NCI-H510A treated with DMSO at 0.1 percent for 48 hours (cell line): ENCODE measurements at places on chromosomes 4 and X.

GRCh38 chrX:45164021-45164621 is 36.6 kb downstream of the DIPK2B start:
- DNase-seq = no peak

DNA sequence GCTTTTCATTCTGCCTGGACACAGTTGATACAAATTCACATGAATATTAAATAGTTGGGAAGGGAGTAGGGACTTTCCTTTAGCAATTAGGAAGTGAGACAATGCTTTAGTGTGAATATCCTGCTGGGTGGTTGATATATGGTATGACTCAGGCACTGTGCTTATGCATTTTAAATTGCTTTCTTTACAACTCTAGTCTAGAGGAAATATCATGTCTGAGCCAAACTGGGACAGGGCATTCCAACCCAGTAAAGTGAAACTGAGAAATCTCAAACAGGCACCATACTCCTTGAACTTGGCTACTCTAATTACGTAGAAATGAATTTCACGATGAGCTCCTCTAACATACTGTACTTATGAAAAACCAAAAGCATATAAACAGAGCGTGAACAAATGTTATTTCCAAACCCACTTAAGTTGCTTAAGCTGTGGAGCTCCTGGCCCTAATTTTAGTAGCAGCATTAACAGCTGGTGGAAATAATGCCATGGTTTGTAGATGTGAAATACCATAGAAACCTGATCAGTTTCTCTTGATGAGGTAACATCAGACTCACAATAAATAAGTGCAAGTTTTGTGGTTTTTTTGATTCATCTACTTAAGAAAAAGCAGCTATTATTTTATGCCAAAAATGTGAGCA is 242.9 kb upstream of the GK2 start:
- DNase-seq = no peak

- no peak for DNase-seq
These were observed 5.0 kb downstream of the NAF1 start for GRCh38 chr4:163161536-163162205.

- peak; percentile 60 for DNase-seq
These were observed 132.1 kb upstream of the SLC4A4 start for GRCh38 chr4:71206763-71207162.

- no peak for DNase-seq
These were observed 32.5 kb upstream of the MTMR8 start for GRCh38 chrX:64427787-64428186.

DNA sequence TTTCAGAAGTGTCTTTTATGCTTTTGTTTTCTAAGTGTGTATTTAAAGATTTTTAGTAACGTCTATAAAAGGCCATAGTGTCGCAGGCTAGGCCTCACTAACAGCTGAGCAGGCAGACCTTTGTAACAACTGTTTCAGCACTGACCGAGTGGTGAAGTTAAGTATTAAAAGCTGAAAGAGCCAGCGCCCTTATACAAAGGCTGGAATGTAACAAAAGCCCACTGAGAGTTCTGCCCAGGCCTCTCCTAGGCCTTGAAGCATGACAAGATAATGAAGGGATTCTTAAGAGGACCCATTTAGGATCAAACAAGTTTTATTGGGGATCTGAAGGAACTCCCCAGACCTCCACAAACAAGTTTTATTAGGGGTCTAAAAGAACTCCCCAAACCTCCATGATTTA is 722.5 kb upstream of the PRKX start:
- no peak for DNase-seq

DNA sequence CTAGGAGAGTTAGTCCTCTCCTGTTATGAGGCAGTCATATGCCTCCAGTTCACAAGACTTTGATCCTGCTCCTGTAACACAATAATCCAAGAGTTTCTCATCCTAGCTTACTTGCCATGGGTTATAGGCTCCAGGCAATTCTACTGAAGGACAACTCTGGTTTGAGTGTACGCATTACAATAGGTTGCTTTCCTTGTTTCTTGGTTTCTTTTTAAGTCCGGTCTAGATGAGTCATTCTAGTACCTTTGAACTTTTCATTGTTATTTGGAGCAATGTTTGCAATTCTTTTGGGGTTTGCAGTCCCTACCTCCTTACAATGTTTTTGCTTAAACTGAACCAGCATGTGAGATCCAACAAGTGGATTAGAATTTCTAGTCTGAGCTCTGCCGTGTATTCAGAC is 109.1 kb downstream of the ANAPC4 start:
- no peak for DNase-seq

GRCh38 chrX:119618439-119618838 is 12.2 kb upstream of the NKRF start:
- DNase-seq = no peak

DNA sequence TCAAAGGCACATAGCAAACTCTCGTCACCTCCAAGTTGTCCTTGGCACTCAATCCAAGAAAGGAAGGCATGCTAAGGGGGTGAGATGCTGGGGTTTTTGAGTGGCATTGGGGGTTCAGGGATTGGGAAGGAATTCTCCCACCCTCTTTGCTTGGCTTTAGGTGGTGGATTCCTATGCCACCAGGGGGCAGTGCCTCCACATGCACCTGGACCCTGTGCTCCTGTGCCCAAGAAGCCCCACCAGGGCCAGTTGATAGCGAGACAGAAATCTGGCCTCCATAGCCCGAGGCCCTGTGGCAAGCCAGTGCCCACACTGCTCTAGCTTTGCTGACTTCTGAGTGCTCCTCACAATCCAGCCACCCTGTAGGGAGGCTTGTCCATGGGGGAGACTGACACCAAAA is 2.0 kb upstream of the FATE1 start:
- DNase-seq = no peak

- no peak for DNase-seq
These were observed 466.1 kb upstream of the GRID2 start for GRCh38 chr4:91837608-91838029.

DNA sequence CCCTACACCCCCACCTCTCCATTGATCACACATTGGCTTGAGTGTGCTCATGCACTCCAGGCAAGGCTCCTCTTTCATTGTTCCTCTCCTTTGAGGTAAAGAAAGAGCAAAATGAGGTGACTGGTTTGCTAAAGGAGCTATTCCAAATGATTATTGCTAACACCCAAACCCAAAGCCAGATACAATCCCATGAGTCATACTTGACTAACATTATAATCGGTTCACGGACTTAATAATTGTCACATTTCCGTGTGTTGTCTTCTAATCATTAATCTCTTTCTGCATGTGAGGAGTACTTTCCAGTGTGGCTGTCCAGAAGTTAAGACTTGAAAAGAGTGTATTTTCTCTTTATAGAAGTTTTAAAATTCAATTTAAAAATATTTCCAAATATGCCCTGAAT is 174.3 kb upstream of the SFRP2 start:
- DNase-seq = no peak
